ENCODE measurements at places on chromosomes 12 and 14.

DNA sequence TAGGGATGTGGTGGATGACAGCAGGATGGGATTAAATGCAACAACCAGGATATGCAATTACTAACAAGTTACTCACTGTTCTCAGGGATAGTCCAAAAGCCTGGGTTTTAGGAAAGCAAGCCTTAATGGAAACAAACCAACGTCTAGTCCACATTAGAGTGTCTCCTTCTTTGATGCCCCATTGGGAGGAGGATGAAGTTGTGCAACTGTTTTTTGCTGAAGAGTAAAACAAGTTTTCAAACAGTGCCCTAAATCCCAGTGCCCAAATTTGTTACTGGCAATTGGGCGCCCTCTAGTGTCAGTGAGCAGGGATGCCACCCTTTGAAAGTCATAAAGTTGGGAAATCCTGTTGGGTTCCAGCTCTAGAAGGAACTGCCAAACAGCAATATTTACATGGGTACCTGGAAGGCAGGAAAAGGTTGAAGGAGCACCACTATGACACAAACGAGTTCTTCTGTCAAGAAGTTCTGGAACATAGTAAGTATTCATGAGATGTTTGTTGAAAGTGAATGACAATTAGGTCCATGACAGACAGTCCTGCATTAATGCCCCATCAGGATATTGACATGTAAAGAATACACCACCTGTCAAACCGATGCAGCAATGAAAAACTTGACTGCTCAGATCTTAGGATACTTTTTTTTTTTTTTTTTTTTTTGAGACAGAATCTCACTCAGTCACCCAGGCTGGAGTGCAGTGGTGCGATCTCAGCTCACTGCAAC, 11.1 kb upstream of the DPF3 start:
- no peak for DNase-seq

- DNase-seq = no peak
These were observed 954 bp upstream of the SLC39A2 start for GRCh38 chr14:20998139-20998538.

DNA sequence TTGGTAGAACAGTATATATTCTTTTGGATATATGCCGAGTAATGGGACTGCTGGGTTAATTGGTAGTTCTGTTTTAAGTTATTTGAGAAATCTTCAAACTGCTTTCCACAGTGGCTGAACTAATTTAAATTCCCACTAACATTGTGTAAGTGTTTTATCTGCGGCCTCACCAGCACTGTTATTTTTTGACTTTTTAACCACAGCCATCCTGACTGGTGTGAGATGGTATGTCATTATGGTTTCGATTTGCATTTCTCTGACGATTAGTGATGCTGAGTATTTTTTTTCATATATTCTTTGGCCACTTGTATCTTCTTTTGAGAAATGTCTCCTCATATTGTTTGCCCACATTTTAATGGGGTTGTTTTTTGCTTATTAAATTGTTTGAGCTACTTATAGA, 357.4 kb downstream of the C12orf50 start:
- DNase-seq = no peak

DNA sequence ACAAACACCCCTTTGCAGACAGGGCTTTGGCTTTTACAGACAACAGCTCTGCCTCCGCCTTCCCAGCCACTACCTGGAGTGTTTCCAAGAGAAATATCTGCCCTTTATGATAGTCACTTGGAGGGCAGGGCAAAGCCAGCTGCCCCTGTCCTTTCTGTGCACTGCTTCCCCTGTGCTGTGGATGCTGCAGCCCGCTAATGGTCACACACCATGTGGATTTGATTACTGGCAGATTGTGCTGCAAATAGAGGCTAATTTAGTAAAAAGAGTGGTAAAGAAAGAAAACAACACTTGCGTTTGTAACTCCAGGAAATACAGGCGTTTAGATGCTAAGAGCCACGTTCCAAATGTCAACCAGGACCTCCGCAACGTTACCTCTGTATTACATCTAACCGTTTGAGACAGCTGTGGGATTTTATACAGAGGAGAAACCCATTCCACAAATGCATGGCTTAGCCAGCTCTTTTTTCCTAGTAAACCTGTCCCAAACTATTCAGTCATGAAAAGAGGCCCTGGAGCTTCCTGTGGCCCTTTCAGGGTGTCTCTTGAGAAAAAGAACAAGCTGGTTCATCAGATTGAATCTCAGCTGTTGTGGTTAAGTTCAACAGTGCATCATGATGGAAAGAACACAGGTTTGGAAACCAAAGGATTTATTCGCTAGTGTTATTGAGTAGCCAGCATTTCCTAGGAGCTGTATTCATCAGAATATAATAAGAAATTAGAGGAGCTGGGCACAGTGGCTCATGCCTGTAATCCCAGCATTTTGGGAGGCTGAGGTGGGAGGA, 30.1 kb upstream of the PWP1 start:
- no peak for DNase-seq

- no peak for DNase-seq
These were observed 39.8 kb upstream of the GPR68 start for GRCh38 chr14:91284146-91284790.

DNA sequence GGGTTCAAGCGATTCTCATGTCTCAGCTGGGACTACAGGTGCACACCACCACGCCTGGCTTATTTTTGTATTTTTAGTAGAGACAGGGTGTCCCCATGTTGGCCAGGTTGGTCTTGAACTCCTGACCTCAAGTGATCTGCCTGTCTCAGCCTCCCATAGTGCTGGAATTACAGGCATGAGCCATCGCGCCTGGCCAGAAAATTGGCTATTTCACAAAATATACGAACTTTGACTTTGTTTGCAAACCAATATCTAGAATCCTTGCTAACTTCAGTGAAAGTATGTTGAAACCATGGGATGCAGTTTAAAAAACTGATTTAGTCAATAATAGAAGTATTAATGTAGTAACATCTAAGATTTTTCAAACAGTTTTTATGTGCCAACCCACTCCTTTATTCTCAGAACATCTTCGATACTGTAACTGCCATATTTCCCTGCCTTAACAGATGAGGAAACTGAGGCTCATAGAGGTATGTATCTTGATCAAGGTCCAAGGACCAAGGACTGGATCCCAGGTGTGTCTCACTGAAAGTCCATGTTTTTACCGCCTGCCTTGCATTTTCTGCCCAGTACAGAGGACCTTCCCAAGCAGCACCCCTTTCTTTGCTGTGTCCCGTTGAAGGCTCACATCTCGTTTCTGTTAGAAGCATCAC, 54.5 kb downstream of the SMOC1 start:
- no peak for DNase-seq
